Activated CD8-positive, alpha-beta memory T cell treated with anti-CD3 and anti-CD28 coated beads for 4 hours (primary cell): ENCODE measurements at places on chromosomes 6 and 20.

DNA sequence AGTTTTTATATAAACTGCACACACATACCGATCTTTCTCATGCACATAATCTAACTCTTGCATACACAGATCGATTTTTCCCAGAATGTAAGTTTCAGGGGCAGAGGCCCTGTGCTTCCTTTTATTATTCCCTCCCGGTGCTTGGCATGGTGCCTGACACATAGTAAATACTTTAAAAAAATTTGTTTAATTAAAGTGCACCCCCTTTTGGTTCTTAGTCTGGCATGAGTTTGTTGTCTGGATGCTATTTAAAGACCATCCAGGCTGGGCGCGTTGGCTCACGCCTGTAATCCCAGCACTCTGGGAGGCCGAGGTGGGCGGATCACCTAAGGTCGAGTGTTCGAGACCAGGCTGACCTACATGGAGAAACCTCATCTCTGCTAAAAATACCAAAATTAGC is 5.4 kb upstream of the DEK start:
- no peak for DNase-seq

GRCh38 chr20:3622406-3622805 is 40.8 kb downstream of the GFRA4 start:
- no peak for DNase-seq

GRCh38 chr20:61886721-61887595 is 178.7 kb downstream of the TAF4 start:
- DNase-seq, result no peak

GRCh38 chr20:41784209-41784958 is 166.2 kb upstream of the CHD6 start:
- DNase-seq, result no peak

DNA sequence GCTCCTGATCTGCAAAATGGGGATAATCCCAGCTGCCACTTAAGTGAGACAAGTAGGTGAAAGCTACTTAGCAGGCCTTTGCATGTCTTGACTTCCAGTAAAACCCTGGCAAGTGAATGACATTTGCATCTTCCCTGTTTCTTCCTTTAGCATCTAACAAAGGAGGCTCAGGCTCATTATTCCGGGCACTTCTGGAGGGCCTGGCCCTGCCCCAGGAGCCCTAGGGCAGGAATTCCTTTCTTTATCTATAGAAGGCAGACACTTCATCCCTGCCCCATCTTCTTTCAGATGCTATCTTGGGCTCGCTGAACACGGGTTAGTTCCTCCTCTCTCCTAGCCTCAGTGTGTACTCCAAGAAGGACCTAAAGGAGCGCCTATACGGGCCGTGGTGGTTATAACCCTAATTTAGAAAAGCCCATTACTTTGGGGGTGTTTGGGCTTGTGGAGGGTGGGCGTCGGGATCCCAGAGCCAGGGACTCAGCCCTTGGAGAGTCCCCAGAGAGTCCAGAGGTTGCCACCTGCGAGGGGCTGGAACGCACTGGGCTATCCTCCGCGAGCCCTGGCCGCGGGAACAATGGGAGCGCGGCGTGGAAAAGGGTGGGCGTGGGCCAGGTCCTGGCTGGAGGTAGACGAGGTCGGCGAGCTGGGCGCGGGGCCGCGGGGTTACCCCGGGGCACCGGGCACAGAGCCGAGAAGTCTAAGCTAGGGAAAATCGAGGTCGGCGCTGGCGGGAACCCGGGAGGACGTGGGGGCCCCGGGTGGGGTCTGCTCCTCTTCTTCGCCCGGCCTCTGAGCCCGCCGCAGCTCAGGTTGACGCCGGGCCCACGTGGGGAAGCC is 62.8 kb upstream of the EPB41L1 start:
- no peak for DNase-seq

- no peak for DNase-seq
These were observed 167.4 kb downstream of the ADGRG6 start for GRCh38 chr6:142469220-142469619.

DNA sequence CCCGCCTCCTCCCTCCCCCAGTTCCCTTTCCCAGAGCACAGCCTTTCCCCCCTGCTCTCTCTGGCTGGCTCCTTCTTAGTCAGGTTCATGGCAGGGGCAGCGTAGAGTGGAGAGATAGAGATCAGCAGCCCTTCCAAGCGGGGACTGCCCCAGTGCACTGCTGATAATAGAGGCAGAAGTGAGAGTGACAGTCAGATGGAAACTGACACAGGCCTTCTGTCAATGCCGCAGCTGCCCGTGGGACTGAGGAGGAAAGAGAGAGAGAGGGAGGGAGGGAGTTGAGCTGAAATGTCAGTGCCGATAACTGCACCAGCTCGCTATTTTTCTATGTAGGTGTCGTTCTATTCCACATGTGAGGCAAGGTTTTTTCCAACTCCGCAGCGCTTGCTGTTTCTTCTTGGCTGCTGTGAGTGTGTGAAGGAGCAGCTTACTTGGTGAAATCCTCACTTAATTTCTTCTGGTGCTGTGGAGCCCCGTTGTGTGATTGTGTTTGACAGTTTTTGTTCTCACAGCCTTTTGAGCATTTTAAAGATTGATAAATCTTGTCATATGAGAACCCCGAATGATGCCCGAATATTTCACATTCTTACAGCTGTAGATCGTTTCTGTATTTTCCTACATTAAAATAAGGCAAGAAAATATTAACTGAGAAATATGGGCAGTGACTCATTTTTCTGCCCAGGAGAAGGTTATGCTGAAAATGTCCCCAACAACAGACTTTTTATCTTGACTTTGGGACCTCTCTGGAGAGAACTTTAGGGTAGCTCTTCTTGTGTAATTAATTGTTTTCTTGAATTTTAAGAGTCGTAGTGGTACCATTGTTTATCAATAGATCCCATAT is 386.4 kb upstream of the MMS22L start:
- no peak for DNase-seq

GRCh38 chr6:42610416-42610815 is 46.6 kb downstream of the UBR2 start:
- DNase-seq, result no peak
